ENCODE measurements at places on chromosomes 1 and 21. TPM values are rescaled to one million over a fixed set of nuclear protein-coding genes. Genes with fewer than 3 reads are reported as not detected.

Gene USH2A
- not detected for total RNA-seq

Gene TAL1
- total RNA-seq = not detected

Gene EPHB2
- not detected for total RNA-seq

Gene TDRD5
- not detected for total RNA-seq

- no peak for DNase-seq
Observed at GRCh38 chr21:37869661-37870060, 46.6 kb downstream of the KCNJ6 start.

Gene ADAMTS5
- total RNA-seq = not detected

- DNase-seq = no peak
Observed at GRCh38 chr21:25342816-25343215, 264.5 kb downstream of the MRPL39 start.

- DNase-seq = no peak
Observed at GRCh38 chr21:45486443-45487160, 55.6 kb downstream of the SLC19A1 start.

DNA sequence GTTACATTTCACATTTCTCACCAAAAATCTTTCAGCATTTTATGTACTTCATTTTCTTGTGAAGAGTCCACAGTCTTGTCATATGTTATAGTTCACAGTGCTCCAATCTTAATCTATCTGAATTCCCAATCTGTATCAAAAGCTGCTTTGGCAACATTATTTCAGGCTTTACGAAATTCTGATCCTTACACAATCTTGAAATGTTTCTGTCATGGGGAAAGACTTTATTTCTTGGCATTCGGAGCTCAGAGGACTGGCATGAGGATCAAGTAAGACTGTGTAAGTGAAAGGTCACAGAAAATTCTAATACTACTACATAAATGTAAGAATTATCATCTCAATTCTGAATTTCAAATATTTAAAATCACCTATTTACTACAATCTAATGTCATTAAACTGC, 2.0 kb downstream of the USP33 start:
- no peak for DNase-seq

GRCh38 chr1:43206600-43207228, 34.6 kb downstream of the CFAP57 start:
- DNase-seq = no peak

DNA sequence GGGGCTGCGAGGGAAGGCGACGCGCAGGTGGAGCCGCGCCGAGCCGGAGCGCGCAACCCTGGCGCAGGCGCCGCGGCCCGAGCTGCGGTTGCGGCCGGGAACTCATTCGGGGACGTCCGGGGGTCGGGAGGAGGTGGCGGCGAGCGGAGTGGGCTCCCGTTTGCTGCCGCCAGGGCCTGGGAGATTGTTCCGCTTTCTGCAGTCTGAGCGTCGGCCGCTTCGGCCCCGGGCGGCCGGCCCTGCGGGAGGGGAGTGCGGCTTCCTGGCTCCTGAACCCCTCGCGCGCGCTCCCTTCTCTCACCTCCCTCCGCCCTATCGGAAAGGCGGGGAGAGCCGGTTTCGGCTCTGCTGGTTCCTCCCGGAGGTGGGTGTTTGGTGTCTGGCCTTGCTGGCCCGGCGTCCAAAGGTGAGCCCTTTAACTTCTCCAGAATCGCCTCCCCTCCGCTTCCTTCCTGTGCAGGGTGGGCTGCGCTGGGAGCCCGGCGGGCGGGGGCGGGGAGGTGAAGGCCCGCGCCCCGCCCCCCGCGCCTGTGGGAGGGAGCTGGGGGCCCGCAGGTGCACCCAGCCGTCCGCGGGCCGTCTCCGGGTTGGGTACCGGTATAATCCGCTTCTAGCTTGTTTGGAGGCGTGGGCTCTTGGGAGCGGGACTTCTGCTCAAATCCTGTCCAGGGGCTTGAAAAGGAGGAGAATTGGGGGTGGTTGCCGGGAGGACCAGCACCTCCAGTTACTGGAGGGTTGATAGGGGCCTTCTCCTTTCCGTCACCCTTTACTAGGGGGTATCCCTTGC, 683 bp downstream of the LRRC8D start:
- peak; percentile 54 for DNase-seq

GRCh38 chr1:235910357-235911299, 43.9 kb upstream of the LYST start:
- no peak for DNase-seq

DNA sequence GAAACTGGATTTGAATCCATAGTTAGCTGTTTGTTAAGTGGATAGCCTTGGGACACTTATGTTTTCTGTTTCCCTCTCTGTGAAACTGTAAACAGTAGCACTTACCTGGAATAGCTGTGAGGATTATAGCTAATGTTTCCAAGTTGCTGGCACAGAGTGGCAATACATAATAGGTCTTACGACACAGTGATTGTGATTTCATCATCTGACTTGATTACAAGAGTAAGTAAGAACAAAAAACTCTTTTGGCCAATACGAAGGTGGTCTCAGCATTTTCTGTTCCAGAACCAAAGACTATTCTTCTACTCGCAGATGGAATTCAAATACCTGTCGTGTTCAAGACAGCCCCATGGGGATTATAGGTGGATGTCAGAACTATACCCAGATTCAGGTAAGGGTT, 2.1 kb downstream of the C8B start:
- DNase-seq = no peak

DNA sequence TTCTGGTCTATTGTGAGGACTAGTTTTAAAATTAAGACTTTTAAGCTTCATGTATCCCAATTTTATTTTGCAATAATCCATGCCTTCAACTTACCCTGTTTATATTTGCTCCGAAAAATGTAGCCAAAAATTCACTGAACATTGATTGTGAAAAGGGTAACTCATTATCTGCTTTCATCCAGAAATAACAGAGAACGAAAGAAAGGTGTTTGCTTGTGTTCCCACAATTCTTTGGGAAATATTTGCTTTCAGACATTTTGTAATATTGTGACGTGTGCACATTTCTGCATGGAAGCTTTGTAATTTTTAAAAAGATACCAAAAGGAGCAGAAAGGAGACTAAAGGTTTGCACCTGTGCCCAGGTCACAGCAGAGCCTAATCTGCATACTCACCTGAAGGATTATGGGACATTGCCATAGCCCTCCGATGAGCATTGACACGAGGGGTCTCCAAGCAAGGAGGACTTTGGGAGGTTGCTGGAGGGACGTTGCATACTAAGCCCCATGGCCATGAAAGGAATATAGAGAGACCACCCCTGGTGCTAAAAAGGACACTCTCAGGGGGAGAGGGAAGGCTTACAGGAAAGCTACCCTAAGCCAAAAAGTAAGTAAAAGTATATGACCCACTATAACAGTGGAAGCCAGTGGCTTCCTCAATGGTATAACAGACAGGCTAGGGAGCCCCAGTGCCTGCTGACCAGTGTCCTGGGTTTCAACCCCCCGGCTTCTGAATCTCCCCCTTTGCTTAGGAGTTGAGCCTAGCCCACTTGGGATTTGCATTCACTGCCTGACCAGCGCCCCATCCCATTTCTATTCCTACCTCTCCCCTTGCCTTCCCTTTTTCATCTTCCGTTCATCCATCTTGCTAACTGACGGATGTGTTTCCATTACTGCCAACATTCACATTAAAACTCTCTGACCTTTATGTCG, 148.6 kb upstream of the ZC3H12A start:
- DNase-seq = no peak

- no peak for DNase-seq
Observed at GRCh38 chr1:163535807-163536206, 214.1 kb downstream of the NUF2 start.

Measured in activated T-helper 1 cell treated with anti-CD3 and anti-CD28 coated beads, Interleukin-12 subunit alpha, Interleukin-12 subunit beta, Interleukin-2, Interleukin-4 antibody, amounts not matched to agents 30 ng/mL and 10 ng/mL and 1 ng/mL, durations not matched to agents 14 hours and 24 hours and 36 hours (primary cell).